ENCODE measurements at places on chromosomes 2 and 18.

- no peak for DNase-seq
These were observed 100.4 kb upstream of the CD226 start for GRCh38 chr18:70047931-70048603.

GRCh38 chr2:167844714-167845530, 402.5 kb downstream of the STK39 start:
- no peak for DNase-seq

- no peak for DNase-seq
These were observed 152.9 kb upstream of the DDX18 start for GRCh38 chr2:117661619-117662018.

DNA sequence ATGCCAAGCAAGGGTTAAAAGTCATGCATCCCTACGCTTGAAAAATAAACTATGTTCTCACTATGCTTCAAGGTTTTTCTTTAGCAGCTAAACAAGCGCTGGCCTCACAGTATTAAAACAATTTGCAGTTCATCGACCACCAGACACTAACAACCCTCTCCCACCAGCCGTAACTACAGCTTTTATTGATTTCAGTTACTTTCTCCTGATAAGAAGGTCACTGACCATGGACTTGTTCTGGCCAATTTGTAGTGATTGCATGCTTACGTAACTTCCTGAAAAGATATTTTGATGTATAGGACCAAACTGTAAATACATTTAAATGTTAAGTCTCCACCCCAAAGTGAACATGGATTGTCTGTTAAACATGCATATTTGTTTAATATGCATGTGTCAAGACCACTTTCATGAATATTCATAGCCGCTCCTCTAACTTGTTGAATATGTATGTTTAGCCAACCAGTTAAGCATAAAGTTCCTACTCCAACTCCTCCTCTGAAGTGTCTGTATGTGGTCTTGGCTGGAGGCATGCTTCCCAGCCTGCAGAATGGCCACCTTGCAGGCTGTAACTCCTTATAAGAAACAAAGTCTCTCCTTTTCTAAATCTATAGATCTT, 1.7 kb upstream of the THOC1 start:
- no peak for DNase-seq

DNA sequence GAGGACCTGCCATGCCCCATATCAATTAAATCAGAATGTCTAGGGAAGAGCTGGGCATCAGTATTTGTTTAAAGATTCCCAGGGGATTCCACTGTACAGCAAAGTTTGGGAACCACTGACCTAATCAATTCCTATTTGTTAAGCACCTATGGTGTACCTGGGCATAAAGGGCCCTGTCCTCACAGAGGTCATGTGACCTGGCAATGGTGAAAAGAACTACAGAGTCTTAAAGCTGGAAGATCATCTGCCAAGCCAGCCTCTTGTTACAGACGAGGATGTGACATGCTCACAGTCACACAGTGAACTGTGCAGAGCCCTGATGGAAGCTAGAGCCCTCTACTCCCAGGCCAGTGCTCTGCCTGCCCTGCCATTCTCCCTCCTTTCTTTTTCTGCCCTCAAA, 23.3 kb downstream of the SLC14A2 start:
- no peak for DNase-seq

DNA sequence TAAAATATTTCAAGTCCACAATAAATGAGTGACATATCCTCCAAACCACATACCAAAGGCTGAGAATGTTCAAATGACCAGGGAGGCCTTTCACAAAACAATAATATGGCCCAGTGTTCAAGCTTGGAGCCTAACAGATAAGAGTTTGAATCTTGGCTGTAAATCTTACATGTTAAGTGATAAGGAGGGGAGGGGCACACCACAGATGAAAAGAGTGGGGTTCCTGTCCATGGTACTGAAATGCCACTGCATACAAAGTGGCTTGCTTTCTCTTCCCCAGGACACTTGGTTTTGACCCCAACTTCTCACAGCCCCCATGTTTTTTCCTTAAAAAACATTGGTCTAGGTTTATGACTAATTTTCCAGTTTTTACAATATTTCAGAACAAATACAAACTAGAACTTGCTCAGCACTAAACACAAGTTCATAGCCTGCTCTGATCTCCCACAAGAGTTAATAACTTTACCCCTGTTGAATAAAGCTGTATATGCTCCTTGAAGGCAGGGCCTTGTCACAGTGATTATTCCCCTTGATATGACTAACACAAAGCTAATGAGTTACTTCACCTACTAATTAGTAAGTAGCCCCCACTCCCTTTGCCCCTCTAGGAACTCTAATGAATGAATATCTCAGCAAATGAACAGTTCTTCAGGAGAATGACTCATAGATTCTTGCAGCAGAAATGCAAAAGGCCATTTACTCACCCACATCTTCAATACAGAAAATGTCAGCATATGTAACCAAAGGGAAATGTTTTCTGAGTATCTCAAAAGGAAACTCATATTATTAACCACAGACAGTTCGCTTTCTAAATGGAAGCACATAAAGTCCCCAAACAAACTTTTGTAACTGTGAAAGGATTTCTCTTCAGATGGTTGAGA, 142.2 kb downstream of the SATB2 start:
- no peak for DNase-seq

DNA sequence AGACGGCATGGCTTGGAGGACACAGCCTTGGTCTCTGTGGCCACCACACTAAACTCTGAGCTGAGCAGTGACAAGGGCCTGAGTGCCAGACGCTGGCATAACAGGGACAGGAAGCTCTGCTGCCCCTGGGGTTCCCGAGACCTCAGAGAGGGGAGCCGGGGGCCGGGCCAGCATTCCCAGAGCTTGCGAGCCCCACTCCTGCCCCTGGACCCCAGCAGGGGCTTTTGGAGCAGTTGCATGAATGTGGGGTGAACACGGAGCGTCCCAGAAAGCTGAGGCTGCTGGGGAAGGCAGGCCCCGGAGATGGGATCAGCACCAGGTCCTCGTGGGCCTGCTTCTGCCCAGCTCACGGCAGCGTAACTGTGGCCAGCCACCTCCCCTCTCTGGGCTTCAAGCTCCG, 7.6 kb upstream of the ERFE start:
- DNase-seq: no peak

All from NCI-H2081 treated with DMSO at 0.1 percent for 48 hours (cell line).